ENCODE measurements at places on chromosomes 4 and X.

GRCh38 chrX:21738210-21738949, 19.5 kb downstream of the SMPX start:
- DNase-seq, result no peak

- DNase-seq, result no peak
Observed at GRCh38 chr4:36353998-36354397, 72.6 kb downstream of the DTHD1 start.

DNA sequence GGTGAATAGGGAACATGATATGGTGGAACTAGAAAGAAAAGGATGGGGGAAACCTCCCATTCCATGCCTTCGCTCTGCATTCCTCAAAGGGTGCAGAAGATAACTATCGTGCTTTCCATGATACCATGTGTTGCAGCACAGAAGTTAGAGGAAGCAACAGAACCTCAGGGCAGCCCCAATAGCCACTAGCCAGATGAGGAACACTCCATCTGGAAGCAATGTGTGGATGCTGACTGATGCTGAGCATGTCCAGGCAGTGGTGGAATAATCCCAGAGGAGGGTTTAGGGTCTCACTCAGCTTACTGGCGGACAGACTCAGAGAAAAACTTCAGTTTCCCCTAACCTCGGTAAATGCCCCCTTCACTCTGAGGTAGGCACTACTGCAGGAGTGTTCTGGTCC, 7.5 kb downstream of the SMIM10 start:
- DNase-seq, result no peak

DNA sequence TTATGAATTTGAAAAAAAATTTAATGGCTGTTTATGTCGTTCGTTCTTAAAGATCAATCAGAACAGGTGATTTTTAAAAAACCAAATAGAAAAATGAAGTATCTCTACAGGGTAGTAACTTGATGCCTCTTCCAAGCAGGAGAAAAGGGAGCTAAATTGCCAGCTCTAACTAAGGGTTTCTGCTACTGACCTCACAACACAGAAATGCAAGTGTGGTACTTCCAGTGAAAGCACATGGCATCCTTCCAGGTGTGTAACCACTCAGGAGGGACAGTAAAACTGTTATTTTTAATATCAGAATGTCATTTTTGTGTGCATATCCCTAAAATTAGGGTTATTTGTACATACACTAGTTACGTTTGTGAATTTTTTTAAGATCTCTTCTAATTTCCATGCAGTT, 116.8 kb upstream of the ZCCHC13 start:
- DNase-seq, result no peak

DNA sequence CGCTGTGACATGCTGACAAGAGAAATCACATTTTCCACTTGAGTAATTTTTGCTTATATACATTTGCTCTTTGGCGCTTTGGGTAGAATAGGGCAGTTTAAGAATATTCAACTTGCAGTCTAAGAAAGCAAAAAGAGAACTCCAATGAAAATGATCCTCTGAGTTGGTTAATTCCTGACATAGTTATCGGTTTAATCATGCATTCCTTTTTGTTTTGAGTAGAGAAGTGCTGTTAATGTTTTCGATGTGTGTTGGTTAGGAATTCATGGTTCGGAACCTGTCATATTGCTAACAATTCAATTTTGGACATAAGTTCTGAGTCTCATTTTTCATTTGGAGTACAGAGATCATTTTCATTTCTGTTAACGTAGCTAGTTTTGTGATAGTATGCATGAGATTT, 700.6 kb upstream of the PITX2 start:
- no peak for DNase-seq

GRCh38 chr4:101823864-101824263, 33.3 kb downstream of the BANK1 start:
- no peak for DNase-seq

GRCh38 chr4:26083987-26084386, 170.0 kb downstream of the SMIM20 start:
- DNase-seq, result no peak

GRCh38 chr4:107850438-107850837, 25.7 kb downstream of the SGMS2 start:
- DNase-seq, result no peak

GRCh38 chr4:158805635-158806471, 37.0 kb downstream of the FNIP2 start:
- peak; percentile 35 for DNase-seq

GRCh38 chr4:124710911-124711310, 1.6 kb downstream of the ANKRD50 start:
- no peak for DNase-seq

DNA sequence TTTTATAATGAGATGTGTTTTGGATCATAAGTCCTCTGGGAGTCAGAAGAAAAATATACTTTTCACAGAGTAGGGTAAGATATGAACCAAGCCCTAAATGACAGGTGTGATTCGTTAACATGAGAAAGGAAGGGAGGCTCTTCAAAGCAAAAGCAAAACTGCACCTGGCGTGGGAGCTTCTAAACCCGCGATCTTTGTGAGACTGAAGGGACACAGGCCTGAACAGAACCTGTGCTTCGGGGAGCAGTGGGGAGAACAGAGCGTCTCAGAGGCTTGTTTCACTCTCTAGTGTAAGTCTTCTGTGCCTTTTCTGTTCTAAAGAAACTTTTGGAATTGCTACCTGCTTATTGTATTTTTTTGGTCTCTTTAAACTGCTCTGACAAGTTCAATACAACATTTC, 30.2 kb upstream of the CYP4V2 start:
- DNase-seq, result no peak

DNA sequence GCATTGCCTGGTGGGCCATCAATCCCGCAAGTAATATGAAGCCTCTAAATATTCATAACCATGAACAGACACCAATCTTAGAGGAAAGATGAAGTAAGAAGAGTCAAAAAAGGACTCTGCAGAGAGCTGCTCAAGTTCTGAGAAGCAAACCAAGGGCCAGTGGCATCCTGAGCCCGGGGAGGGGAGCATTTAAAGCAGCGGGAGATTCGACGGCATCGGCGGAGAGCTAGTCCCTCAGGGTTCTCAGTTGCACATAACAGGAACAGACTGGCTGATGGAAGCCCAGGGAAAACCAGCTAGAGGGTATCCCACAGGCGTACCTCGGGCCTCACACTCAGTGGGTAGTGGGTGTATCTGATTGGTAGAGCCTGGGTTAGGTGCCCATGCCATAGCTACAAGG, 4.9 kb upstream of the PNMA6E start:
- DNase-seq, result no peak

GRCh38 chr4:34269613-34270012, 1974.7 kb downstream of the ARAP2 start:
- DNase-seq, result no peak

DNA sequence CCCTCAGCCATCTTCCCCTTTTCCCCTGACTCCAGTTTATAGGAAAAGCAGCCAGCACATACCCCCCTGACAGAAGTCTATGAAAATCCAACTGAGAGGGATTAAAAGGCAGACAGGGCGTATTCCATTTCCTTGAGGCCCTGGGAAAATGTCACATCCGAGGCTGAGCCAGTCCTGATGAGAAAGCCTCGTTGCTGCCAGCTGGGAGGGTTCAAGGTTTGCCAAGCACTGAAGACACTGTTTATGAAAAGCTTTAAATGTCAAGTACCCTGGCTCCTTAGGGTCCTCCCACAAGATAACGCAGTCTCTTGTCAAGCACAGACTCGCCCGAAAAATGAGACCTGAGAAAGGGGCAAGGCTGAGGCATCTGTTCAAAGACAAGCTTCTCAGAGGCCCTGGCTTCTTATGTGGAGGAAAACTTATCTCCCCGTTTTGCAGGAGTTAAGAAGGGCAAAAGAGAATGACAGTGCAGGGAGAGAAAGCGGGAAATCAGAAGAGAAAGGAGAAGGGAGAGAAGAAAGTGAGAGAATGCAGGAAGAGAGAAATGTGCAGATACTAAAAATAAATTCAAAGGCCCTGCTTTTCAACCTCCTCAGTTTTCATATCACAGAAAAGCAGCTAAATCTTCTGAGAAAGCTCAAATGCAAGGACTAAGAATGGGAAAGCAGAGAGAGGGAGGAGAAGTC, 44.7 kb downstream of the SCD5 start:
- DNase-seq, result no peak

DNA sequence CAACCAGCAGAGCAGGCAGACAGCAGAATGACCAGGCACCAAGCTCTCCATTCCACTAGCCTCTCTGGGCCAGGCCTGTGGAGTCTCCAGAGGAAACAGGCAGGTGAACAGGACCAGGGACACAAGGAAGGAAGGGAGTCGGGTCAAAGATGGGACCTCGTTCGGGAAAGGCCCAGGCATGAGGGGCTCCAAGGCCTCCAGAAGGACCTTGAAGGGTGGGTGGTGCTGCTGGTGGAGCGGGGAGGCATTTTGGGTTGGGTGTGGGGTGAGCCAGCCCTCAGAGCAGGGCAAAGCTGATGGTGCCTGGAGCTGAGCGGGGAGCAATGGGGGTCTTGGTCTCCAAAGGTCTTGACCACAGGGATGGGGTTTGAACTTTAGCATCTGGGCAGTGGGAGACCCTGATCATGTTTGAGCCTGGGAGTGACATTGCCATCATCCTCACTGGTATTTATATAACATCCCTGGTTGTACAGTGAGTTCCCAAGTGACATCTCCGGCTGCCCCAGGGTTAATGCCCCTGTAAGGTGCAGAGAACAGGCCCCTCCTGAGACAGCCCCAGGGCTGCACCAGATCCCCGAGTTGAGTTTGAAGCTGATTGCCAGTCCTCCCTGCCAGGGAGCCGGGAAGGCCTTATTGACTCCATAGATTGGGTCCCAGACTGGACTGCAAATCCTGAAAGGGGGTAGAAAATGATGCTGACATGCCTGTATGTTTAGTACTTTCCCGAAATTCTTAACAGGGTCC, 52.7 kb downstream of the PSAPL1 start:
- DNase-seq, result no peak

DNA sequence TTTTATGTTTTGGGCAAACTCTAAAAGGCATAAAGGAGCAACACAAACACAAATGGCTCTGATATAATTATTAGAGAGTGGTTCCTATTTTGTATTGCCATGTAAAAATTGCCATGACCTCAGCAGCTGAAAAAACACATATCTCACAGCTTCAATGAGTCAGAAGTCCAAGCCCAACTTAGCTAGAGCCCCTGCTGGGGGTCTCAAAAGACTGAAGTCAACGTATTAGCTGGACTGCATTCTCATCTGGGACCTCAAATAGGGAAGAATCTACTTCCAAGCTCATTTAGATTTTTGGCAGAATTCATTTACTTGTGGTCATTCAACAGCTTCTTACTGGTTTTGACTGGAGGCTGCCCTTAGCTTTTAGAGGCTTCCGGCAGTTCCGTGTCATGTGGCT, 47.4 kb downstream of the FREM3 start:
- no peak for DNase-seq

GRCh38 chrX:13923289-13923688, 106.4 kb upstream of the GPM6B start:
- no peak for DNase-seq

GRCh38 chr4:139368998-139369397, 66.7 kb upstream of the NDUFC1 start:
- no peak for DNase-seq

GRCh38 chr4:24794051-24794450, 1.3 kb upstream of the SOD3 start:
- DNase-seq, result no peak

GRCh38 chr4:98565681-98566301, 92.6 kb downstream of the TSPAN5 start:
- DNase-seq, result no peak

DNA sequence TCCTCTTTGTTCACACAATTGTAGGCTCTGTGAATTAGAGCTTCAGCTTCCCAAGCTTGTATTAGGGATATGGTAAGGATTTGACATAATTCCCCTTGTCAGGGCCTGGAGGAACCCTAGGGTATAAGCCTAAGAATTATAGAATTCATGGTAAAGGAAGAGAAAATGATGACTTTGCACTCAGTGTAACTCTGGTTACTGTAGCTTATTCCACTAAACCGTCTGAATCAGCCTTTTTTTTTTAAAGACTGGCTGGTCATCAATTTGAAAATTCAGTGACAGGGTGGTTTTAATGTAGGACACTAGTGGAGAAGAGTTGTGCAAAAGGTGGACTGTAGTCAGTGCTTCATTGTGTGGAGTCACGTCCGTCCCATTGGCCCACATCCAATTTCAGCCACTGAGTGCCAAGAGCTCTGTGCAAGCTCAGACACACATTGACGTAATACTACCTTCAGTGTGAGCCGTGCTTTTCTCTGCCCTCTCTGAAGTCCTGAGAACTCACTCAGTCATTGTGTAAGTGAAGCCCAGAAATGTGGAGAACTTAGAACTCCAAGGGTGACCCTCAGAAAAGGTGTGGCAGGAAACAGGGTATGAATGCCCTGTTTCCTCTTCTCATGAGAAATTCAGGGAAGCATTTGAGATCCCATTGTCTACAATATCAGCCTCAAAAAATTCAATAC, 449.8 kb downstream of the C4orf33 start:
- no peak for DNase-seq

GRCh38 chr4:35124106-35124505, 1120.2 kb downstream of the ARAP2 start:
- no peak for DNase-seq

DNA sequence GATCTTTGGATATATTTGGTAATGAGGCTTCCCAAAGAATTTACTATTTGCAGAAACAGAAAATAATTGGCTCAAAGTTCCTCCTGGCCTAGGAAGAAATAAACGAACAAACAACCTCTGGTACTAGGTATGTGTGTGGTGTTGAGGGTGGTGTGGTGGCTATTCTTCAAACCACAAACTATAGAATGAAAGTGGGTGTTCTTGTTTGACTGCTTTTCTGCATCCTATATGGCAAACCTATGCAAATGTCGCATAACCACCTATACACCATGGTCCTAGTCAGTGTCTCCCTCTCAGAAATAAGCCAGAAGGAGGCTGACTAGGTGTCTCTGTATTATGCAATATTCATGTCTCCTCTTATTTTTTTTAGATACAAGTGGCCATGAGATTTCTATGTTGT, 106.6 kb upstream of the PCDH18 start:
- no peak for DNase-seq

DNA sequence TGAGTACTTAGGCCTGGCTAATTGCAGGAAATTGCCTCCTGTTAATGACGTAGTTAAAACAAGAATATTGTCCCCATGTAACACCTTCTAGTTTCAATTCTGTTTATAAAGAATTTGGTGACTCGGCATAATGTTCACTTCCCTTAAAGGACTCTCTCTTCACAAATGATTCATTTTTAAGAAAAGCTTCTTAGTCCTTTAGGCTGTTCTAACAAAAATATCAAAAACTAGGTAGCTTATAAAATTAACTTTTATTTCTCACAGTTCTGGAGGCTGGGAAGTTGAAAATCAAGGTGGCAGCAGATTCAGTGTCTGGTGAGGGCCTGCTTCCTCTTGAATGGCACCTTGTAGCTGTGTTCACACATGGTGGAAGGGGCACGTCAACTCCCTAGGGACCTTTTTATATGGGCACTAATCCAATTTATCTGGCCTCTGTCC, 23.8 kb downstream of the COL25A1 start:
- DNase-seq, result no peak

- DNase-seq, result peak; percentile 47
Observed at GRCh38 chrX:118536687-118537461, 41.3 kb downstream of the DOCK11 start.

Data from CD4-positive, alpha-beta T cell treated with Interleukin-15 for 1 hour (primary cell).